Retinal pigment epithelial cell (primary cell): ENCODE measurements at places on chromosomes 3 and 15.
A peak's percentile ranks its signal among the peaks of the same experiment; 100 is the strongest.

GRCh38 chr3:193869221-193870201 is 266.4 kb upstream of the HES1 start:
- peak; percentile 58 for DNase-seq

GRCh38 chr3:197468167-197468566 is 87.6 kb downstream of the BDH1 start:
- no peak for DNase-seq

GRCh38 chr15:91356083-91356482 is 256.0 kb downstream of the SV2B start:
- no peak for DNase-seq

DNA sequence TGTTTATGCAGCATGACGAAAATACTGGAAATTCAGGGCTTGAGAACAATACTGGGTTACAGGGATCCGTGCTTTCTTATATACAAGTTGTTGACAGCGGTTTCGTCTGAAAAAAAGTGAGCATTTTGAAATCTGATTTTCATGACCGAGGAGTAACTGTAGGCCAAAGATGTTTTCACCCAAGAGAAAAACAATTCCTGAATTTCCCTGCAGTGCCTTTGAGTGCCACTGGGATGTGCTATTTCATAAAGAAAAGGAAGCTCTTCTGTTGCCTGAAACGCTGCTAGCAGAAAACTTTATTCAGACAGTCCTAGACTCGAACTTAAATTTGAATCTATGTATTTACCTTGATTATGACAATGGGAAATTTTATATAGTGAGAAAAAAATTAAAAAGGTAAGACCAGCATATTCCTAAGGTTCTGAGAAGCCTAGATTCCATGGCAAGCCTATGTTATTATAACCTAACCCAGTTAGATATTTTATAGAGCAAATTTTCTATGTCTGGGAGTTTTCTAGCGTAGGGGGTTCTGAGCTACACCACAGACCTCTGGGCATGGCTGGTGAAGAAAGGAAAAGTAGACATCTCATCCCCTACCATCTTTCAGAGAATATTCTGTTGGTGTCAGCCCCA is 30.2 kb downstream of the KCNAB1 start:
- DNase-seq = peak; percentile 11

DNA sequence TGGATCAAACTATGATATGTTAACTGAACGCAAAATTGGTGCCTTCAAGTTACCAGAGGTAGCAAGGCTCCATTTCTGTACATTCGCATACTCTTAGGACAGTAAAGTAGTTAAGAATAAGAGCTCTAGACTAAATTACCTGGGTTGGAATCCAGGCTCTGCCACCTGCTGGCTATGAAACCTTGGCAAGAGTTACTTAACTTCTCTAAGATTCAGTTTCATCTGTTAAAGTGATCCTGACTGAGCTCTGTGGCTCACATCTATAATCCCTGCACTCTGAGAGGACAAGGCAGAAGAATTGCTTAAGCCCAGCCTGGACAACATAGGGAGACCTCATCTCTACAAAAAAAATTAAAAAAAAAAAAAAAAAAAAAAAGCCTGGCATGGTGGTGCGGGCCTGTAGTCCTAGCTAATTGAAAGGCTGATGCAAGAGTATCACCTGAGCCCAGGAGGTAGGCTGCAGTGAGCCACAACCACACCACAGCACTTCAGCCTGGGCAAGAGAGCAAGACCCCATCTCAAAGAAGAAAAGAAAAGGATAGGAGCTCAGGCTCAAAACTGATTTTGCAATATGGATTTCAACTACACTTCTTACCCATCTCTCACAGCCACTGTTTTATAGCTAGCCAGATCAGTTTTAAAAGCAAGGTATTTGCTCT is 21.3 kb downstream of the GSK3B start:
- no peak for DNase-seq

GRCh38 chr3:28574036-28574435 is 225.4 kb upstream of the AZI2 start:
- no peak for DNase-seq

DNA sequence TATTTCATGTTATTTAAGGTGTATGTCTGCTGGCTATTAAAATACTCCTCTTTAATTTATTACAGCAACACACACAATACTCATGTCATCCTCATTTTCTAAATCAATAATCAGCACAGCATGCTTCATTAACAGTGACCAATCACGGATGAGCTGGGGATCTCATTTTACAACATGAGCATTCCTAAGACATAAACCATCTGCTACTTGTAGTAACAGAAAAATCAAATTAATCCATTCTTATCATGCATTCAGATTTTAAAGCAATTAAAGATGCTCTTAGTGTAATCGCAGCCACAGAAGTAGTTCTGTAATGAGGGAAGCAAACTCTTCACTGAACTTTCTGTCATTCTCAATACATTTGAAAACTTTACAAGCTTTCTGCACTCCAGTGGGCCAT is 191.1 kb downstream of the TBC1D5 start:
- no peak for DNase-seq

- DNase-seq = no peak
Measured at GRCh38 chr3:32712506-32713055, 27.6 kb downstream of the CNOT10 start.

GRCh38 chr3:143507735-143508580 is 340.3 kb downstream of the SLC9A9 start:
- no peak for DNase-seq

GRCh38 chr3:123324880-123325765 is 123.4 kb downstream of the SEC22A start:
- no peak for DNase-seq

GRCh38 chr15:101394654-101395053 is 94.9 kb downstream of the PCSK6 start:
- no peak for DNase-seq

GRCh38 chr3:9398700-9399336 is 1.4 kb downstream of the SETD5 start:
- DNase-seq = no peak

DNA sequence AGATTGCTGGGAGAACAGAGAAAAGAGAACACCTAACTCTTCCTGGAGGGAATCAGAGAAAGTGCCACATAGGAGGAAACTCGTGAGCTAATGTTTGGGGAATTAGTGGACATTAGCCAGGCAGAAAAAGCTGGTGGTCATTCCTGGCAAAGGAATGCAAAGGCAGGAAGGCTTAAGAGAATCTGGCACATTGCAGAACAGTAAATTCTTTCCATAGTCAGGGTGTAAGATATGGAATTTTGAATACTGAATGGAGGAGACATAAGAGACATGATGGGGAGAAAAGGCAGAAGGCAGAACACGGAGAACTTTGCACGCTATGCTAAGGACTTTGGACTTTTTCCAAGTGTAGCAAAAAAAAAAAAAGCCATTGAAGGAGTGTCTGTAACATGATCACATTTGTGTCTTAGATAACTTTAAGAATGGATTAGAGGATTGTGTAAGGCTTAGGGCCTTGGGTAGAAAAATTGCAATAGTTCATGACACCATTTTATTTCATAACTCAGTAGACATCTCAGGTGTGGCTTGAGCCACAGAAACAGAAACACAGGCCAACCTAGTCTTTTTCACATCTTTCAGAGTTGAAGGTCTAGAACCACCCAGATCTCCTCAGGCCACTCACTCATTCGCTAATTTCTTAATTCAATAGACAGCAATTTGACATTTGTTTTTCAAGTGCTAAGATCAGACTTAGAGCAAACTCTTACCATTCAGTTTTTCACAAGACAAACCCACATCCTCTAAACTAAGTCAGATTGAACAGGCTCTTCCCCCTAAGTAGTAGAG is 31.2 kb upstream of the CCDC80 start:
- DNase-seq = peak; percentile 95

DNA sequence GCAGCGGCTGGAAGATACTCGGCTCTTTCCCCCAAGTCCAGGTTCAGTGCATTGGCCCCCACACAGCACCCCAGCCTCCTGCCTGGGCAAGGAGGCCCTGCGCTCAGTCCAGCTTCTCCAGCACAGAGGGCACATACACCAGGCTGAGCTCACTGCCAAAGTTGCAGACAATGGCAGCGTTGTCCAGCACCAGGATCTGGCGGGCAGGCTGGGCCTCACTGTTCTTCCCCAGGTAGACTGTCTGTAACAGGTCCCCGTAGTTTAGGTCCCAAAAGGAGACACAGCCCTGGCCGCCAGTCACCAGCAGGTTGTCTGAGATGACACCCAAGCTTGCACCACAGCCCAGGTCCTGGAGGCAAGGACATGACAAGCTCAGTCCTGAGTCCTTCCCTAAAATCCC is 32.9 kb downstream of the PTPN23 start:
- DNase-seq = no peak

DNA sequence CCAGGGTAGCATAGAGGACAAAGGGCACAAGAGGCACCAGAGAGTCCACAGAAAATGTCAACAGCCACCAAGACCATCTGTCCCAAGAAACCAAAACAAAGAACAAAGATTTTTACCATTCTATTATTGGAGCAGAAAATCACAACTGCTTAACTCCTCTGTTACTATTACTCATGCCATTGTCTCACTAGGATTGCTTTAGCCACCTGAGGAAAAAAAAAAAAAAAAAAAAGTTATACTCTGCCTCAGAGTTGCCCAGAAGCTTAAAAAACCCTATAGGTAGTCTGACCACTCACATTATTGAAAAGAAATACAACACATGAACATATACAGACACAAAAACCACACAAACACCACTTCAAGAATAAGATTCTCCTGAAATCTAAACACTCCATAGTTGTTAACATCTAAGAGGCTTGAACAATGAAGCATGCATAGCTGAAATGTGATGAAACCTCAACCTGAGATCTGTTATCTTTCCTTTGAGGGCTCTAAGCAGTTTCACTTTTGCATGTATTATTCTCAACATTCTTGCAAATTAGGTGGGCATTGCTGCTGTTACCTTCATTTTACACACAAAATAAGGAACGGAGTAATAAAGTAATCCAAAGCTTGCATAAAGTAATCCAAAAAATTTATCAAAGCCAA is 85.4 kb downstream of the IGSF11 start:
- DNase-seq = no peak
